ENCODE measurements at places on chromosomes 11 and 22. TPM values are rescaled to one million over a fixed set of nuclear protein-coding genes. Genes with fewer than 3 reads are reported as not detected.

Gene TMEM132A
- total RNA-seq = 193 TPM

Gene CHRM1
- total RNA-seq = 0.11 TPM

Gene KRTAP5-7
- total RNA-seq = 0.25 TPM

- no peak for DNase-seq
Measured at GRCh38 chr22:21051831-21052400, 6.2 kb downstream of the LRRC74B start.

- no peak for DNase-seq
Measured at GRCh38 chr22:24460418-24461089, 33.2 kb downstream of the ADORA2A start.
